ENCODE measurements at places on chromosomes 2 and 18. TPM values are rescaled to one million over a fixed set of nuclear protein-coding genes. Genes with fewer than 3 reads are reported as not detected.

Gene OSBPL1A
- total RNA-seq, result 43.5 TPM

Gene CTIF
- 43.4 TPM for total RNA-seq

Gene ERLEC1
- 131 TPM for total RNA-seq

Gene MREG
- 0.71 TPM for total RNA-seq

Gene PROC
- not detected for total RNA-seq

Gene TMBIM1
- 144 TPM for total RNA-seq

Gene CYP27A1
- total RNA-seq, result 17.1 TPM

Gene MSH6
- total RNA-seq, result 23.8 TPM

Gene C2orf66
- not detected for total RNA-seq

Gene GALNT3
- 0.71 TPM for total RNA-seq

Gene TGIF1
- 179 TPM for total RNA-seq

Gene STK39
- 9.9 TPM for total RNA-seq

Gene AQP12A
- not detected for total RNA-seq

Gene COL6A3
- total RNA-seq, result 2,143 TPM

Gene ELOA2
- not detected for total RNA-seq

Gene C2orf72
- under 0.01 TPM for total RNA-seq

Gene GALR1
- total RNA-seq, result not detected

Gene PTPRN
- total RNA-seq, result 57.0 TPM

Gene HOXD13
- total RNA-seq, result 0.09 TPM

Gene MC2R
- total RNA-seq, result not detected

Gene ST6GAL2
- total RNA-seq, result under 0.01 TPM
